Activated CD8-positive, alpha-beta T cell treated with anti-CD3 and anti-CD28 coated beads for 36 hours (primary cell): ENCODE measurements at places on chromosomes 11 and 22. TPM values are rescaled to one million over a fixed set of nuclear protein-coding genes. Genes with fewer than 3 reads are reported as not detected.

PRG3 gene
- total RNA-seq: not detected

HEPHL1 gene
- total RNA-seq: not detected

HPX gene
- not detected for total RNA-seq

HTR3A gene
- total RNA-seq: not detected

RGL4 gene
- total RNA-seq: 16.7 TPM

DNA sequence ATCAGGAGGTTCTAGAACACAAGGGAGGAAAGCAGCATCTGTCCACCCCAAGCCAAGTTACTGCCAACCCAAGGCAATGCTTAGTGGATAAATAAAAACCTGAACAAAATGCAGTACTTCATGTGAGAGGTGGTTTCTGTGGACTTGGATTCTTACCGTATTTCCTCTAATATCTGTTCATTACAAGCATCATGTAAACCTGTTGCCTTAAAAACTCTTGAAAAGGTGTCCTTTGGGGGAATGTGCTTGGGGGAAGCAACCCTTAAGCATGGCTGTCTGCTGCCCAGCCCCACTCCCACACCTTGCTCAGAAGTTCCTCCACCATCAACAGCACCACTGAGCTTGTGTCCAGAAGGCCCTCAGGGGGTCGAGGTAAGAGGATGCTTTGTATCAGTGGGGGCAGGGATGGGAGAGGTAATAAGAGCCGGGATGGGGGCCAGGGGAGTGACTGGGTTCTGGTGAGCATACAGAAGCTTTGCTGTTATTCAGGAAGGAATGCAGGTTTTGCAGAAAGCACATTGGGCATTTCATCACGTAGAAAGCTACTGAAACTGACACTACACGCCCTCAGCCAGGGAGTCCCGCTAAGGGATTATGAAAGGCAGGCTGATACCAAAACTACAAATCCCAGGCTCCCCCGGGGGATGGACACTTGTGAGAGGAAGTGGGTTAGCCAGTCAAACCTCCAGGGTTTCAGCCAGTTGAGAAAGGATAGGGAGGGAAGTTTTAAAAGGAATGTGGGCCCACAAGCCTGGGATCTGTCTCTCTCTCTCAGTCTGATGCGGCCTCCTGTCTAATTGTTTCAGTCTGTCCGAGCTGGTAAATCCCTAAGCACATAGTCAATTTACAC is 52.0 kb downstream of the KCNJ1 start:
- DNase-seq: peak; percentile 27
- peak overlapping the region; percentile 15 for H3K27ac ChIP-seq
- no peaks in the 10 kb centered on the region for H3K27me3 ChIP-seq
- peaks cover 11% of the 10 kb centered on the region for H3K4me1 ChIP-seq

- no peaks in the 10 kb centered on the region for H3K27me3 ChIP-seq
- no peak for DNase-seq
- H3K36me3 ChIP-seq: no peaks in the 10 kb centered on the region
- no peak overlapping the region for H3K4me3 ChIP-seq
- H3K4me1 ChIP-seq: no peaks in the 10 kb centered on the region
Observed at GRCh38 chr11:70734379-70734778, 336.1 kb downstream of the CTTN start.

GRCh38 chr22:28430466-28431025 is 249.1 kb downstream of the TTC28 start:
- H3K4me1 ChIP-seq: no peaks in the 10 kb centered on the region
- peaks cover 3% of the 10 kb centered on the region for H3K27me3 ChIP-seq

DNA sequence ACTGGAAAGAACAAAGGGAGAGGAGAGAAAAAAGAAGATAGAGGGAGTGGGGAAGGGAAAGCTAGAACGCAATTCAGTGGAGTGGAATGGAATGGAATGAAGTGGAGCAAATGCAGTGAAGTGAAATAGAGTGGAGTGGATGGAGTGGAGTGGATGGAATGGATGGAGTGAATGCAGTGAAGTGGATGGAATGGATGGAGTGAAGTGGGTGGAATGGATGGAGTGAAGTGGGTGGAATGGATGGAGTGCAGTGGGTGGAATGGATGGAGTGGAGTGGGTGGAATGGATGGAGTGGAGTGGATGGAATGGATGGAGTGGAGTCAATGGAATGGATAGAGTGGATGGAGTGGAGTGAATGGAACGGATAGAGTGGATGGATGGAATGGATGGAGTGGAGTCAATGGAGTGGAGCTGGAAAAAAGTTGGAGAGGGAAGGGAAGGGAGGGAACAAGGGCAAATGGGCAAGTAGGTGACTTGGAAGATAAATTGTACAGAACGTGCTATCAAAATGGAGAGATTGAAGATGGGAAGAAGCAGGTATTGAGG is 13.9 kb downstream of the IFITM10 start:
- H3K27me3 ChIP-seq: peaks cover 9% of the 10 kb centered on the region
- peaks cover 17% of the 10 kb centered on the region for H3K4me1 ChIP-seq
- no peak overlapping the region for H3K27ac ChIP-seq
- peaks cover 5% of the 10 kb centered on the region for H3K36me3 ChIP-seq

- no peak overlapping the region for H3K27ac ChIP-seq
- peaks cover 28% of the 10 kb centered on the region for H3K27me3 ChIP-seq
- no peak for DNase-seq
- H3K4me3 ChIP-seq: no peak overlapping the region
Observed at GRCh38 chr11:33787076-33787475, 12.8 kb upstream of the FBXO3 start.

GRCh38 chr11:124415356-124415923 is 9.2 kb downstream of the OR8B4 start:
- H3K27me3 ChIP-seq: peaks cover 8% of the 10 kb centered on the region
- H3K36me3 ChIP-seq: no peaks in the 10 kb centered on the region
- H3K4me3 ChIP-seq: no peak overlapping the region
- no peak overlapping the region for H3K27ac ChIP-seq
- H3K4me1 ChIP-seq: no peaks in the 10 kb centered on the region

DNA sequence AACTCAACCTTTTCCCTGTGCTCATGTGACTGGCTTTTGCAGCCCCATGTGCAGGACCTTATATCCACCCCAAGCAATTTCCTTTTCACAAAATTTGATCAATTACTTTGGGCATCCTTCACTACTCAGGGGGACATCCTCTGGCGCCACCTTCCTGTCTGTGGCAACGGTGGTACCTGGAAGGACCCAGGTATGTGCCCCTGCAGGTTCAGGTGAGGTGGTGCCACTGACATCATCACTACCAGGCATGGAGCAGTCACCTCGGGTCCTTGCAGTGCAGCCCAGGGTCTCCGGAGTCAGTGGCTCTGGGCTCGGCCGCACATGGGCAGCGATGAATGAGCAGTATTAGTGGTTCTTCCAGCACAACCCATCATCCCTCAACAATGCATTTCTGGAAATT is 37.7 kb upstream of the B3GAT1 start:
- no peaks in the 10 kb centered on the region for H3K27me3 ChIP-seq
- DNase-seq: peak; percentile 9
- no peaks in the 10 kb centered on the region for H3K4me1 ChIP-seq
- H3K27ac ChIP-seq: no peak overlapping the region
- H3K36me3 ChIP-seq: no peaks in the 10 kb centered on the region

GRCh38 chr11:27894552-27894951 is 194.3 kb upstream of the BDNF start:
- H3K27ac ChIP-seq: no peak overlapping the region
- no peaks in the 10 kb centered on the region for H3K4me1 ChIP-seq
- no peaks in the 10 kb centered on the region for H3K36me3 ChIP-seq
- DNase-seq: no peak

DNA sequence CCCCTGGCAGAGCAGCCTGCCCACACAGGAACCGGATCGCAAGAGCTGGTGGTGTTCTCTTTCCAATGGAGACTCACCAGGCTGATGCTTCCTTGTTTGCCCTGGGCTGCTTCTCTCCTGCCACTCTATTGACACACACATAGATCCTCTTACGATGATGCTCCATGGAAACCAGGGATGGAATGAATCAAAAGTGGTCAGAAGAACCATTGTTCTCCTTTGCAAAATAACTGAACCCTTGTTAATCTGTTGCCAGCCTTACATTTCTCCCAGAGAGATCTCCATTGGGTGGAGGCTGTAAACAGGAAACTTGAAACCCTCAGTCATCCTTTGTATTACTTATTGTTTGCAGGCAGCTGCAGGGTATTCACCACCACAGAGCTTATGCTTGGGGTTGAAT is 24.6 kb upstream of the LDLRAD3 start:
- H3K27me3 ChIP-seq: peaks cover 8% of the 10 kb centered on the region
- no peak for DNase-seq
- H3K27ac ChIP-seq: no peak overlapping the region
- H3K4me1 ChIP-seq: no peaks in the 10 kb centered on the region

- no peaks in the 10 kb centered on the region for H3K4me1 ChIP-seq
- peaks cover 2% of the 10 kb centered on the region for H3K36me3 ChIP-seq
- no peaks in the 10 kb centered on the region for H3K27me3 ChIP-seq
- no peak for DNase-seq
- no peak overlapping the region for H3K27ac ChIP-seq
Observed at GRCh38 chr11:1559111-1559951, 12.7 kb downstream of the DUSP8 start.

DNA sequence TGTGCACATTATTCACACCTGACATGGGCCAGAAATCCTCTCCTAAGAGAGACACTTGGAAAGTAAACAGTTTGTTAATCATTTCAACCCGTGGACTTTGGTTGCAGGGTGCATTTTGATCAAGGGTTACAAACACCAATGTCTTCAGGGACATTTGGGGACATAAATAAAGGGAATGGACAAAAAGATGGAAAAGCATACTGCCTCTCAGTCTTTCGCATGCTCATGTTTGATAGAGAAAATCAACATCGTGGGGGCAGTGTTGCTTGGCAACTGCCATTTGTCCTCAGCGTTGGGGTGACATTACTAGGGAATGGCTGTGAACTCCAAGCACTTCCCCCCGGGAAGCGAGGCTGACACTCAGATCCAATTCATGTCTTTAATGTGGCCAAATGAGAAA is 114.7 kb upstream of the OR4B1 start:
- no peaks in the 10 kb centered on the region for H3K36me3 ChIP-seq
- no peak overlapping the region for H3K27ac ChIP-seq
- H3K4me1 ChIP-seq: peaks cover 45% of the 10 kb centered on the region
- DNase-seq: no peak
- H3K4me3 ChIP-seq: no peak overlapping the region
- H3K27me3 ChIP-seq: no peaks in the 10 kb centered on the region

GRCh38 chr11:126366064-126366822 is 10.8 kb downstream of the ST3GAL4 start:
- no peak for DNase-seq
- peaks cover 2% of the 10 kb centered on the region for H3K4me1 ChIP-seq
- H3K27me3 ChIP-seq: no peaks in the 10 kb centered on the region
- no peak overlapping the region for H3K27ac ChIP-seq
- no peak overlapping the region for H3K4me3 ChIP-seq

DNA sequence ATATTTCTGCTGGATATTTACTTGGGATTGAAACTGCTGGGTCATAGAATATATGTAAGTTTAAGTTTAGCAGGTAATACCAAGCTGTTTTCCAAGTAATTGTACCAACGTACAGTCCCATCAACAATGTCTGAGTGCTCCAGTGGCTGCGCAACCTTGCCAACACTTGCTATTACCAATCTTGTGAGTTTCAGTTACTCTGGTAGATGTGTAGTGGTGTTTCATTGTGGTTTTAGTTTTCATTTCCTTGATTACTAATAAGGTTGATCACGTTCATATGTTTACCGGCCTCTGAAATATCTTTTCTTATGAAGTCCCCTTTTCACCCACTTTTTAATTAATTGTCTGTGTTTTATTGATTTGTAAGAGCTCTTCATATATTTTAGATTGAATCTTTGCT is 370.6 kb upstream of the CADM1 start:
- no peak overlapping the region for H3K27ac ChIP-seq
- no peaks in the 10 kb centered on the region for H3K36me3 ChIP-seq
- no peaks in the 10 kb centered on the region for H3K4me1 ChIP-seq
- peaks cover 4% of the 10 kb centered on the region for H3K27me3 ChIP-seq
- DNase-seq: peak; percentile 6

- no peaks in the 10 kb centered on the region for H3K27me3 ChIP-seq
- no peak within 1 kb of the TSS for H3K4me3 ChIP-seq
- H3K36me3 ChIP-seq: peaks cover 30% of the 10 kb centered on the region
Observed at GRCh38 chr22:30574095-30574981, at the start of gene GAL3ST1. TSS of gene GAL3ST1 (minus strand) at chr22:30574665. CDS start at chr22:30557392, 17,273 bp downstream.

DNA sequence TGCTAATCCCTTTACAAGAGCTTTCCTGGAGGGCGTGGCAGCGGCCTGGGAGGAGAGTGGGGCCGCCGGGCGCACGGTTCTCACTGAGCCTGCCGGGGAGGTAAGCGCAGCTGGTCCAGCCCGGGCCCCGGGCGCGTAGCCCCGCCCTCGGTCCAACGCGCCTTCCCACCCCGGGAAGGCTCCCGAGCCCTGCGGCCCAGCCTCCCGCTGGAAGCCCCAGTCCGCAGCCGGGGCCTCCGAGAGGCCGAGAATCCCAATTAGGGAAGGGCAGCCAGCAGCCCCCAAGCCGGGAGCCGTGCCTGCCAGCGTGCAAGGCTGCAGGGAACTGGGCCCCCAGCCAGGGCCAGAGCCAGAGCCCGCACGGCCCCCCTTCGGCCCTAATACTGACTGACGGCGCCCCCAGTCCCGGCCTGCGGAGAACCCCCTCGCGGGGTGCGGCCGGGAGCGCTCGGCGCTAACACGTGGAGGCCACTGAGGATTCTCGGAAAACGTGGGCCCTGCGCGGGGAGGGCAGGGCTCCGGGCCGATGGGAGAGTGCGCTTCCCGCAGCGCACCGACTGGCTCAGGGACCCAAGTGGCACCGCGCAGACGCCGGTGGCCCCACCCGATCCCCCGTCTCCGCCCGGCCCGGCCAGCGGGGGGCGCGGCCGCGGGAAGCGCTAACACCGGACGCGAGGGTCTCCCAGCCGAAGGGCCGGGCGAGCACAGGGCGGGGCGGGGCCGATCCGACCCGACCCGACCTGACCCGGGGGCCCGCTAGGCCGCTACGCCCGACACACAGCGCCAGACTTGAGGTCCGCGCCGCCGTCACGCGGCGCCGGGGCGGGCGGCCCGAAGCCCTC is 5.7 kb downstream of the ZFTA start:
- H3K36me3 ChIP-seq: no peaks in the 10 kb centered on the region
- no peak overlapping the region for H3K27ac ChIP-seq
- no peak for DNase-seq
- no peaks in the 10 kb centered on the region for H3K27me3 ChIP-seq
- H3K4me3 ChIP-seq: no peak overlapping the region
